Pons (tissue), 1 donor: ENCODE measurements at places on chromosomes 1 and 21.

GRCh38 chr1:117389284-117389683 is 22.0 kb downstream of the MAN1A2 start:
- DNase-seq: no peak

- no peak for DNase-seq
These were observed 47.1 kb downstream of the UMODL1 start for GRCh38 chr21:42117967-42118780.

DNA sequence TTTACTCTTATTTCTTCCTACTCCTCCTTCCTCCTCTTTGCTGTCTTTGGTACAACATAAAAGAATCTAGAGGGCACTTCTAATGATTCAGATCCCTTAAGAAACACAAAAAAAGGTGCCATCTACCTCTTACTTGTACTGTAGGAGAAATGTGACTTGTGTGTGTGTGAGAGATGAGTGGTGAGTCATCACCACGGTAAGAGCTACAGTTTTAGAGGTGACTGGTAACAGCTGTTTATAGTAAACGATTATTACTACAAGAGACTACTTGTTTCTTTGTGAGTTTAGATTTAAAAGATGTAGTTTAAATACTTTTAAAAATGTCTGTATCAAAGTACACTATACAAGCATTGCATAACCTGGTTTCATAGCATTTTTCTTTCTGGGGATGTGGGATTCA is 40.4 kb downstream of the SLC35D1 start:
- no peak for DNase-seq

GRCh38 chr1:154951901-154952657 is 3.8 kb downstream of the PBXIP1 start:
- no peak for DNase-seq

DNA sequence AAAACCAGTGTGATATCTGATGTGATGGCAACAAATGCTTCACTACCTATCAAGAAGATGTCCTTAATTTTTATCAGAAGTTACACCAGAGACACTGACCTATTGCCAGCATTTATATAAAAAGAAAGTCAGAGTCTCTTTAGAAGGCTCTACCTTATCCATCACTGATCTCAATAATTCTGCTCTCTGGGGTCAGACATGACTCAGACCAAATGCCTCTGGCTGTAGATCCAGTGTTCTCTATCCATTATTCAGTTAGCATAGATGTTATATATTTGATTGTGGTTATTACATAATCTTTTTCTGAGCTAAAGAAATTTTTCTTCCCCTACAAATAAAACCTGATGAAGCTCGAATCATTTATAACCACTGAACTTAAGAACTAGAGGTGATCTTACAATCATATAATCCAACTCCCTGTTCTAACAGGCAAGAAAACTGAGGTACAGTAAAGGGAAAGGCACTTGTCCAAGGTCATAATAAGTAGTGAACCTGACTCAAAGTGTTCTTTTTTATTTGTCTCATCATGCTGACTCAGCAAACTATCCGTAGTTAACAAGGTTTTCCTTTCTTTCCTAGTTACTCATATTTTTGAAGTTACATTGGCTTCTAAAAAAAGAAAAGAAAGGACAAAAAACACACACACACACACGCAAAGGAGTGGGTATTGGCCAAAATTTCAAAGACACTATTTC is 43.6 kb upstream of the ESRRG start:
- DNase-seq: no peak

DNA sequence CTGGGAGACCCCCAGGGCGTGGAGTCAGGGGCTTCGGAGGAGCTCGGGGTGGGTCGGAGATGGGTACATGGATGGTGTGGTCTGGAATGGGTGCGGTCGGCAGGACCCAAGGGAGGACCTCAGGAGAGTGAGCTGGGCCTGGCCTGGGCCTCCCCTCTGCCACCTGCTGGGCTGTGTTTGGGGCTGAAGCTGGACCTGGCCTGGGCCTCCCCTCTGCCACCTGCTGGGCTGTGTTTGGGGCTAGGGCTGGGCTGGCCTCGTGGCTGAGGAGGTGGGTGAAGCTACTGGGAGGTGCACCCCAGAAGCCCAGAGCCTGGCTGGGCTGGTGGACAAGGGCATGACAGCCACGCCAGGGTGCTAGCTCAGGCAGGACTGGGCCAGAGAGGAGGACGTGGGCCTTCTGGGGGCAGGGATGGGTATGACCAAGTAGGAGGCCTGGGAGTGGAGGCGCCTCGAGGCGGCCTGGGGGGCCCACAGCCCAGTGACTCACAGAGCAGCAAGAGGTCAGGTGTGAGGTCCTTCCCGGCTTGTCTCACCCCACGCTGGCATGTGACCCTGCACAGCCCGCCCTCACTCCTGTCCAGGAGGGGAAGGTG is 14.5 kb downstream of the SAMD11 start:
- DNase-seq: no peak

- DNase-seq: no peak
These were observed 1881.7 kb downstream of the MRPL39 start for GRCh38 chr21:23725576-23725975.

DNA sequence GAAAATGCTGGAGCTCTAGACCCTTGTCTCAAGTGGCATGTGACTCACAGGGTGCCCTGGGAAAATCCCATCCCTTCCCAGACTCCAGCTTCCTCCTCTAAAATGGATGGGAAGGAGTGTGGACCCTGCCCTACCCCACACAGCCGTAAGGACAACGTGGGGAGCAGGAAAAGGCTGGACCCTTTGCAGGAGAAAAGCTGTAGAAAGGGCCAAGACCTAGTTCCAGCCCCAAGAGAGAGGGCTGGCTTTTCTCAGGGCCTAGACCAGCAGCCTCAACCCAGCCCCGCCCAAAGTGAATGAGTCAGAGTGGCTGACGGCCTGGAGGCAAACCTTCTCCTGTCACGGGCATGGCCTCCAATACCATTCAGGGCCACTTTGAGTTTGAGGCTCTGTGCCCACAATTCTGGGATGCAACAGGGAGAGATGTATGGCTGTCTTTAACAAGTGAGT is 1.1 kb downstream of the LAMB3 start:
- DNase-seq: no peak

GRCh38 chr21:36708286-36709029 is 9.5 kb downstream of the SIM2 start:
- DNase-seq: no peak

DNA sequence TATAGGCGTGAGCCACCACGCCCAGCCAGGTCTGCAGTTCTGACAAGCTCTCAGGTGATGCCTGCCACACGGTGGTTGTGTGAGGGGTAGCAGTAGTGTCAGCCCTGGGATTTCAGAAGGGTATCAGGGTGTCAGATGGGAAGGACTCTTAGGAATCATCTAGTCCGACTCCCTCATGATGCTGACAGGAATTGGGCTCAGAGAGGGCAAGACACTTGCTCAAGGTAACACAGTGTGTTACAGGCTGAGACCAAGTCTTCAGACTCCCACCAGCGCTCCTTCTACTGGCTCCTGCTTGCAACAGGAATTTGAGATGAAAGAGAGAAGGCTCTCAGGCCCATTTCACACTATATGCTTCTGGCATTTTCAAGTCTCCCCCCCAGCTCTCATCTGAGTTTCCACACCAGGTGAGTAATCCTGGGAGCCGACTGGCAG is 6.9 kb downstream of the HTR1D start:
- no peak for DNase-seq

DNA sequence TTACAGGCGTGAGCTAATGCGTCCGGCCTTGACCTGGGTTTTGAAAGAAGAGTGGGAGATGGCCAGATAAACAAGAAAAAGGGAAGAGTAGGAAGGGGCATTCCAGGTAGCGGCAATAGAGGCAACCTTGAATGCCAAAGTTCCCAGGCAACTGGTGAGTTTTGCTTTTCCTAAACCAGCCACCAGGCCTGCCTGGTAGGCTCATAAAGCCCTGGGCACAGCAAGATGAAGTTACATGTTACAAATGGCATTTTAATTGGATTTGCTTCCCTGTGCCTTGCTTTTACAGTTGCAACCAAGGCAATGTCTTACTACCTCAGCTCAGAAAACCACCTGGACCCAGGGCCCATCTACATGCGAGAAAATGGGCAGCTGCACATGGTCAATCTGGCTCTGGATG is 5.5 kb downstream of the LRRC42 start:
- DNase-seq: no peak

GRCh38 chr1:11394592-11395245 is 84.2 kb upstream of the DISP3 start:
- no peak for DNase-seq

- DNase-seq: no peak
These were observed 34.4 kb downstream of the DIPK1A start for GRCh38 chr1:92926873-92927272.

- DNase-seq: no peak
These were observed 25.0 kb downstream of the RCSD1 start for GRCh38 chr1:167654975-167655575.

DNA sequence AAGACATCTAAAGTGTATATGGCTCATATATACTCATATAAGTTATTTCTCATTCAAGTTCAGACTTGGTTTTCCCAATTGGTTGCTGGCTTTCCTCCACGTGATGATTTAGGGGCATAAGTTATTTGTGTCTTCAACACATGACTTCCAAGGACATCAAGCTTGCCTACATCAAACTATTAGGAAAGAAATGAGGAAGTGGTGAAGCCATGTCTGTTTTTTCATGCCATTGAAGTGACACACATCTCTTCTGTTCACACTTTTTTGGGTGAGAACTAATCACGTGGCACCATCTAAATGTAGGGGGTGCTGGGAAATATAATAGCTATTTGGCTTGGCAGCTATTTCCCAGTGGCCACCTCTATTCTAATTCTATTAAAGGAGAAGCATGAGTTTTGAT is 282.1 kb downstream of the OMA1 start:
- DNase-seq: no peak

- DNase-seq: no peak
These were observed 11.4 kb upstream of the TENT5C start for GRCh38 chr1:117594261-117594990.

DNA sequence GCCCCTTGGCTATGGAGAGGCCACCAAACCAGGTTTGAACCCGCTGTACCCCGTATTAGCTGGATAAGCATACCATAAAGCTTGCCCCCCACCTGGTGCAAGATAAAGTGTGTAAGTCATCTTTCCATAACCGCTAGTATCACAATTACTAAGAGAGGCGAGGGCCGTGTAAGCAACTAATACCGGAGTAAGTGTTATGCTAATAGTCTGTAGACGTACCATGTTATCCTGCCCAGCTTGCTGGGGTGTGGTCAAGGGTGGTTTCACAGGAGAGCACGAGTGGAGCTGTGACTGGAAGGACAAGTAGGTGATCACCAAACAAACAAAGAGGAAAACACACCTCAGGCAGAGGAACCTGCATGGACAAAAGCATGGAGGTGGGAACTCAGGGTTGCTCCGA is 3.6 kb upstream of the TNFRSF1B start:
- DNase-seq: no peak

- DNase-seq: no peak
These were observed 37.7 kb downstream of the AGL start for GRCh38 chr1:99887890-99888289.

DNA sequence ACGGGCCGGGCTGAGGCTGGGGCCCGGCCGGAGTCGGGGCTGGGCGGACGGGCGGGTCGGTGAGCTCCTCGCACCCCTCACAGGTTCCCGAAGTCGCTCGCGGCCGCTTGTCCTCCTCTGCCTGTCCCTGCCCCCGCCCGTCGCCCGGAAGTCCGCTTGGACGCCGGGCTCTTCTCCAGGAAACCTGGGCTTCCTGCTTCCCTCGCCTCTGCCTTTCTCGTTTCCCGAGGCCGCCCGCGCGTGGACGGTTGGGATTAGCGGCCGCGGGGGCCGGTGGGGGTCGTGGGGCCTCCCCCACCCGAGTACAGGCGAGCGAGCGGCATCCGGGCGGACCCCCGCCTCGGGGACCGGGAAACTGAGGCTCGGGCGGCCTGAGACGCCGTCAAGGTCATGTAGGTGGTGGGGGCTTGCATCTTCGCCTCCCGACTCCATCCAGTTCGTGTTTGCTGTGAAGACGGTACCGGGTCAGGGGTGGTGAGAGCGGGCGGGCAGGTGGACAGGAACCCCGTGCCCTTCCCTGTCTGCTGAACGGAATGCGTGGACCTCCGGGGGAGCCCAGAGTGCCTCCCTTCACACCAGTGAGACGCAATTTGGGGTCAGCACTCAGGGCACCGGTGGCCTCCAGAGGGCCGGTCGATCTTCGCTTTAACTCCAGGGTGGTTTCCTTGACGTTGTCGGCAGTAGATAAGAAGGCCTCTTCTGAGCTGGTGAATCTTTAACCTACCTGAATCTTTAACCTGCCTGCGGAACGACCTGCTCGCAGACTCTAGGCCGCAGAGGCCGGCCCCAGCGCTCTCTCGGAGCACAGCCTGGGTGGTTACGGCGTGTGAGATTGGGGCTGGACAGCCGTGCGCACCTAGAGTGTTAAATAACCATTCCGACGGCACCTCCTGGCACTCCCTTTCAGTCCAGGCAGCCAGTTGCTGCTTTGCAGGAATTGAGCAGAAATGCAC is 686 bp downstream of the ARF1 start:
- DNase-seq: no peak

DNA sequence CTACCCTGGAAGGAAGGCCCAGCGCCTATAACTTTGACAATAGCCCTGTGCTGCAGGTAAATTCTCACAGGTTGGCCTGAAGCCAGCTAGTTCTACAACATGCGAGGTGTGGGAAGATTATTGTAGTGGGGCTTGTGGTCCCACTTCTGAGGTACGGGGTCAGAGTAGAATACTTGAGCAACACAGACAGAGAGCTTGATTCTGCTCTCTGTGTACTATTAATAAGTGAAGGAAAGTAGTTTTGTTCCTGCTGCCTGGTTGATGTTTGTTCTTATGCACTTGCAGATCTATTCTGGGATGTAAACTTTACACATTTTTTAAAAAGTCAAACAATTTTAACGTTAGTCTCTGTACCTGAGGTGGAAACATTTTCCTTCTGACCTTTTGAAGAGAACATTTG is 80.4 kb downstream of the LAMC1 start:
- DNase-seq: no peak

DNA sequence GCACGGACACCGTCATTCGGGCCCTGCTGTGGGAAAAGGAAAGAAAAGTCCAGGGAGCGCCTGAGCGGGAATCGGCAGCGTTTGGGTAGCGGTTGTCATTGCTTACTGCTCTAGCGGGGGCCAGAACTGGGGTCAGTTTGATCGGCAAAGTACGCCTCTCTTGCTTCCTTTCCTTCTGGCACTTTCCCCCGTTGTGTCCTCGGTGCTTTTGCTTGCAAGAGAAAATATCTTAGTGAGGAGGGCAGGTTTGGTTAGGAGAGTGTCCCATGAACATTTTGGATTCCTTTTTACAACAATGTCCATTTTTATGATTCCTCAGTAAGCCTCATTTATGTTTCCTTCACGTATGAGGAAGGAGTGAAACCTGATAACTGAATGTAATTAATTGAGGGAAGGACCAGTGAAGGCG is 670 bp downstream of the ST3GAL3 start:
- no peak for DNase-seq

DNA sequence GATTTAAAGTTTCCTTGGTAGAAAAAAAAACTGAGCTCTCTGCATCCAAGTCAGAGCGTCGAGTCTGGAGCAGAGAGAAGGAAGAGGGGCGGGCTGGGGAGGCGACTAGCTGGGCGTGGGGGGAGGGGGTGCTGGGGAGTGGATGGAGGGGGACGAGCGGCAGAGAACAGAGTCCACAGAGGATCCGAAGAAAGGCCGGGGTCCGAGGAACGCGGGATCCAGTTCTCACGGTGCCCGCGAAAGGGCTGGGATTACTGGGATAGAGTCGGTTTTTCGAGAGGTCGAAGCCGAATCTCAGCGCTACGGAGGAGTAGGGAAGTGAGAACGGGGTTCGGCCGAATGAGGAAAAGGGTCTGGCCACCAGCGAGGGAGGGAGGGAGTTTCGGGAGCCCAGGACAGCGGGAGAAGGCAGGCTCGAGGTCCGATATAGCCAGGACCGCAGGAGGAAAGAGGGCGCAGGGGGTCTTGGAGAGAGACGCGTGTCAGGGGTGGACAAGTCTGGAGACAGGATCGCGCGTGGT is 665 bp downstream of the DAB1 start:
- DNase-seq: no peak
